ENCODE measurements at places on chromosomes 5 and 9.
A peak's percentile ranks its signal among the peaks of the same experiment; 100 is the strongest.

DNA sequence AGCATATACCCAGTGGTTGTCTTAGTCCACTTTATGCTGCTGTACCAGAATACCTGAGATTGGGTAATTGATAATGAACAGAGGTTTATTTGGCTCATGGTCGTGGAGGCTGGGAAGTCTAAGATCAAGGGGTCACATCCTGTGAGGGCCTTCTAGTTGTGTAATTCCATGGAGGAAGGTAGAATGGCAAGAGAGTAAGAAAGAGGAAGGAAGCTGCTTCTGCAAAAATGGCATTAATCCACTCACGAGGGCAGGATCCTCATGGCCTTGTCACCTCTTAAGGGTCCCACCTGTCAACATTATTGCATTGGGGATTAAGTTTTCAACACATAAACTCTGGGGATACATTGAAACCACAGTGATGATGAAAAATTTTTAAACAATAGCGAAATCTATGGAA lies 17.0 kb downstream of the BTNL8 start:
- no peak for DNase-seq

DNA sequence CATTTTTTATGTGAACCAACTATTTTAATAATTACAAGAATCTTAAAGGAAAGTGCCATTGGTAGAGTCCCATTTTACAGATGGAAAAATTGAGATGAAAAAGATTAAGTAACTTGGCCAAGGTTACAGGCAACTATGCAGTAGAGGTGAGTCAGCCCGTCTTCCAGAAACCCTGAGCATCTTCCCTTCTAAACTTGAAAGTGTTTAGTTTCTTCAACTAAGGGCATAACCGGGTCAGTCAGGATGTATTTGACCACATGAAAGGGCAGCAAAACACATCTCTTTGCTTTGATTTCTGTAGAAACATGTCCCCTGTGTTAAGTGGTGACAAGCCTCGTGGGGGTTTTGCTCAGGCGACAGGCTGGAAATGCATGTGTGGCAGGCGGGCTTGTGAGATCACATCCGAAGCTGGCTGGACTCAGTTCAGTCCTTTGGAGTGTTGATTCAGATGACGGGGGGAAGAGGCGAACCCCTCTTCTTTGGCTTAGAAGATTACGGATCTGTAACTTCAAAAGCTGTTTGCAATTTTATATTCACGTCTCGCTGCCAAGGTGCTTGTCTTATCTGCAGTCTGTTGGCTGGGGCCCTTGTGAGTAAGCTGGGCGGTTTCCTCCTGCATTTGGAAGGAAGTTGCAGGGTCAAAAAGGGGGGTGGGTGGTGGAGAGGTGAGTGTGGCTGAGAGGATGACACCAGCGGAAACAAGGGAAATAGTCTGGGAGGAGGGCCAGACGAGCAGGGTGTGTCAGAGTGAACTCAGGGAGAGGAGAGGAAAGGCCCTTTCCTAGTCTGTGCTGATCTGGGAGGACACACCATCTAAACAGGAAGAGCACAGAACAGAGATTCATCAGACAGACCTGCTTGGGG lies 78.9 kb upstream of the RPS23 start:
- DNase-seq = peak; percentile 70

GRCh38 chr9:5838884-5839571 lies 6.1 kb upstream of the ERMP1 start:
- DNase-seq = peak; percentile 45

- DNase-seq = no peak
Measured at GRCh38 chr9:70085241-70085640, 41.6 kb downstream of the MAMDC2 start.

GRCh38 chr9:121221664-121222055 lies 20.0 kb upstream of the RAB14 start:
- DNase-seq = no peak

DNA sequence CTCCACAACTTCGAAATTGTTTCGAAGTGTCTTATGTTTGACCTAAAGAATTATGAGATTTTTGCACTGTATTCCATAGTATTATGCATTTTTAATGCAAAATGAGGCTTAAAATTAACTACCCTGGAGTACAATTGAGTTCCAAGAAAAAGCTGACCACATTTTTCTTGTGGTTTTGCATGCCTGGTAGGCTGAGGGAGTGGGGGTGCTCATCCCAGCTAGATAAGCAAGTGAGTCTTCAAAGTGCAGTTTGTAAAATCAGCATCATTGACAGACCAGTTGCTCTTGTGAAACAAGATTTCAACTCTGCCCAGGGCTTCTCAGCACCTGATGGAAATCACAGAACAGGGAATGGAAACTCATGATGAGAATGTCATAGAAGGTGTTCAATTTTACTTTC lies 17.0 kb upstream of the NDUFS4 start:
- peak; percentile 4 for DNase-seq

- DNase-seq = no peak
Measured at GRCh38 chr5:100828071-100828897, 74.8 kb downstream of the ST8SIA4 start.

DNA sequence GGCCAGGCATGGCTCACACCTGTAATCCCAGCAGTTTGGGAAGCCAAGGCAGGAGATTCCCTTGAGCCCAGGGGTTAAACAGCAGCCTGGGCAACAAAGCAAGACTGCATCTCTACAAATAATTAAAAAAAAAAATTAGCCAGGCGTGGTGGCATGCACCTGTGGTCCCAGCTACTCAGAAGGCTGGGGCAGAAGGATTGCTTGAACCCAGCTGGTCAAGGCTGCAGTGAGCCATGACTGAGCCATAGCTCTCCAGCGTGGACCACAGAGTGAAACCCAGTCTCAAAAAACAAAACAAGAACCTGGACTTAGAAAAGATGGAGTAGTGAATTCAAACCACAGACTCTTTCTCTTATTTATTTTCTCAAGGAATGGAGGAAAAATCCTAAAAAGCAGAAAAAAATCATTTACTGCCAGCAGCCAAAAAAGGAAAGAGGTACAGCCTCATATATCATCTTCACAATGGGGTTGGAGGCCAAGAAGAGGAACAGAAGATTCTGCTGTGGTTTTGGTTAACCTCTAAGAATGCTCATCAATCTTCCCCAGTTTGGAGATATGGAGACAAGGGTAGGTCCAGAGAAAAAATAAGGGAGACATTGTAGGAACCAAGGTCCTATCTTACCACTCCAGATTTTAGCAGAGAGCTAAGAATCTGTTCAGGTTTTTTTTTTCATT lies 40.0 kb upstream of the MYO10 start:
- peak; percentile 14 for DNase-seq

- DNase-seq = no peak
Measured at GRCh38 chr5:89204756-89205155, 321.8 kb upstream of the MEF2C start.

GRCh38 chr5:78751872-78752271 lies 103.3 kb upstream of the LHFPL2 start:
- DNase-seq = no peak

DNA sequence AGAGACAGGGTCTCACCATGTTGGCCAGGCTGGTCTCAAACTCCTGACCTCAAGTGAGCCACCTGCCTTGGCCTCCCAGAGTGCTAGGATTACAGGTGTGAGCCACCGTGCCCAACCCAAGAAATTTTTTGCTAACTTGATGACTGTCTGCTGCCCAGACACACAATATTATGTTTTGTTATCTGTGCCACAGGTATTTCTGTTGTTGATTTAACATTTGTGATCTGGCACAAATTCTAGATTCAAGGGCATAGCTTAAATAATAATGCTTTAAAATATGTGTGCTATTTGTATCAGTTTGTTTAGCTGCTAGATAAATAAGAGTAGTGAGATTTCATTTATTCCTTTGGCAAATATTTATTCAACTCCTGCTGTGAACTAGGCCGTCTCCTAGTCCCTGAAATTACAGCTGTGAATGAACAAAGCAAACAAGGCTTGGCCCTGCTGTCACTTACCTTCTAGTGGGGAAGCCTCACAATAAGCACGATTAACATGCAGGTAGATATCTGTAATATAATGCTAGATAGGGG lies 35.3 kb downstream of the GAPVD1 start:
- DNase-seq = no peak

GRCh38 chr9:103188781-103189350 lies 193.7 kb downstream of the CYLC2 start:
- DNase-seq = no peak

- DNase-seq = no peak
Measured at GRCh38 chr9:11779971-11780370, 913.2 kb upstream of the TYRP1 start.

DNA sequence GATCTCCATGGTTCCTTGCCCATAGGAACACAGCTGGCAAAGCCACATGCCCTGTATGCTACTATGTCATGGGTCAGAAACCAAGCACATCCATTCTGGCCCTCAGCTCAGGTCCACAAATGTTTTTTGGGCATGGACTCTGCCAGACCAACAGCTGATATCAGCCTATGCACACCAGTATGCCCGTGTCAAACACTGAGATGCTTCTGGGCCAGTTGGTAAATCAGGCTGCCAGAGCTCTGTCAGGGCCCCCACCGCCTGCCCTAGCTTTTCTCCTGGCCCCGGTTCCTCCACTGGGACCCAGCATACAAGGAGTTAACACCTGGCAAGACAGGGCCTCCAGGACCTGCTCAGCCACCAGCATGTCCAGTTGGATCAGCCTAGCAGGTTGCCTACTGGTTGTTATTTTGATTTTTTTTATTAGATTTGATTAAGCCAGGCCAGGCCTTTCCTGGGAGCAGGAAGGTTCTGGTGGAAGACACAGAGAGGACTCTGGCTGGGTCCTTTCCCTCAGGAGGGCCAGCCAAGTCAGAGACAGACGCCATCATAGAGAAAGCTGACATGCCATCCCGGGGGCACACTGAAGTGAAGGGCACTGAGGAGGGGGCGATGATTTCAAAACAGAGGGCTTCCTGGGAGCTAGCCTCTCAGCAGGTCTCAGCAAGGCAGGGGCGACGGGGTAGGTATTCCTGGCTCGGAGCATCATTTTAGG lies 65.8 kb downstream of the TSTD2 start:
- DNase-seq = no peak

DNA sequence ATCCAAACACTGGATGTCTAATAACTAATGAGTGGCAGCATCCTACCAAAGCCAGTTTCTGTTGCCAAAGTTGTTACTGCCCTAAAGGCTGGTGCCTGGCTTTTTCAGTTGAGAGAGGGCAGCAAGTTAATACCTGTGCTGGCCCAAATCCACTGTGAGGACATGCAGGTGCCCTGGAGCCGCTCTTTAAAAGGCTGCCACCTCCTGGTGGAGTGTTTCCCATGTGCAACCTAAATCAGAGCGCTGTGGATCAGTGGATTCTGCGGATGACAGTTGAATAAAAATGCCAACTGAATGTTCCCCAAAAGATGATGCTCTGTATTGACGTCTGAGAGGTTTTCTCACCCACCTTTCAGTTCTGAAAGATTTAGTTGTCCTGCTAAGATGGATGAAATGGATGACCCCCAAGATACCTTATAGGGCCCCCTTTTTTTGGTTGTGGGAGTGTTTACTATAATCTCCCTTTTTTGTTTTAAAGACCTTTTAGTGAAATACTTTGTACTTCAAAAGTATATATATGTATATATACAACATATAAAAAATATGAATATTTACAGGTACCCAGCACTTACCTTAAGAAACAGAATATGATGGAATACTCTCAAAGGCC lies 146.4 kb downstream of the EGFLAM start:
- DNase-seq = no peak

DNA sequence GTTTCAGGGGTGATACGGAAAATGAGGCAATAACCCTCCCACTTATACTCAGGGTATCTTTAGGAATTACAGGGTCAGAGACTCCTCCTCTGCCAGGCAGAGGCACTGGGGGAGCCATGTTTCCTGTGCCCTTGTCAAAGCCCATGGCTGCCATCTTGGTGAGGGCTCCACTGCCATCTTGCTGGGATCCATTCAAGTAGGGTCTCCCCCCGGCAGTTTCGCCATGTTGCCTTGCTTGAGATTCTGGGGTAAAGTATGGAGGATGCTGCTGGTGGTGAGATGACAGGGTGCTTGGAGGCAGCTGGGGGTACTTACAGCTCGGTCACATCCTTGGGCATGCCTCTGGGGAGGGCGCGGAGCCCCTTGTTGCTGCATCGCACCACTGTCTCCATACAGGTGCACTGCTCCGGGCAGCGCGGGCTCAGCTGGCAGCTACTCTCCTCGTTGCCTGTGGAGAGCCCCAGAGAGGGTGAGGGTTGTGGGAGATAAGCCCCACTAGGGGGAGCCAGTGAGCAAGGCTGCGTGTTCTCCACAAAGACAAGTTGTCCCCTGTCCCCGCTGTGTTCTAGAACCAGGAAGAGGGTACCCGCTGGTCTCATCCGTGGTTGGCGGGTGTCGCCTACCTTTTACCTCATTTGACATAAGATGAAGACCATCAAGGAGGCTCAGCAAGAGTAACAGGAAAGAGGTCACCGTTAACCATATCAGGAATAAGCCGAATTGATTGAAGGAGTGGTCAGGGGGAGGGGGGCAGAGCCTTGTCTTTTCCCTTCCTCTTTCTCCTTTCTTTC lies 169.0 kb upstream of the PANK3 start:
- DNase-seq = no peak
